ENCODE measurements at places on chromosomes 16 and 17. TPM values are rescaled to one million over a fixed set of nuclear protein-coding genes. Genes with fewer than 3 reads are reported as not detected.

- no peak for DNase-seq
These were observed 287.3 kb downstream of the WWOX start for GRCh38 chr16:78386557-78387324.

- DNase-seq, result no peak
These were observed 4.0 kb downstream of the CBX2 start for GRCh38 chr17:79781736-79782575.

DNA sequence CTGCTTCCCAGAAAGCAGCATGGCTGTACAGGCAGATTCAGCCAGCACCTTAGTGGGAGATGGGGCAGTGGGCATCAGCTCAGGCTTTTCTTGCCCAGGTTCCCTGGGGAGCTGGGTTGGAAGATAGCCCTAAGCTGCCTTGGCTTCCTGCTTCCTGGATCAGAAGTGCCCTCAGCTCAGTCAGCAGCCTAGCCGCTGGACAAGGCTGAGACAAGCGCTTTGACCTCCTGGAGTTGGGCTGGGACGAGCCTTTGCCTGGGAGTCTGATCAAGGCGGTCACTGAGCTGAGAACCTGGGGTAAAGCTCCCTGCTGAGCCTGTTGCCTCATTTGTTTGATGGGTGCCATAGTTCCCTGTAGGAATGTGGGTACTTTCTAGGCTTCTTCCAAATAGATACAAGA lies 190.0 kb downstream of the RAB11FIP4 start:
- DNase-seq, result no peak

GRCh38 chr17:67126983-67127382 lies 82.6 kb downstream of the CACNG1 start:
- DNase-seq, result no peak

GRCh38 chr17:31907342-31907962 lies 5.9 kb upstream of the UTP6 start:
- DNase-seq, result no peak

GRCh38 chr16:27462200-27462845 lies 60.3 kb downstream of the IL21R start:
- DNase-seq, result no peak

- DNase-seq, result no peak
These were observed 2.6 kb upstream of the ST3GAL2 start for GRCh38 chr16:70441406-70441990.

DNA sequence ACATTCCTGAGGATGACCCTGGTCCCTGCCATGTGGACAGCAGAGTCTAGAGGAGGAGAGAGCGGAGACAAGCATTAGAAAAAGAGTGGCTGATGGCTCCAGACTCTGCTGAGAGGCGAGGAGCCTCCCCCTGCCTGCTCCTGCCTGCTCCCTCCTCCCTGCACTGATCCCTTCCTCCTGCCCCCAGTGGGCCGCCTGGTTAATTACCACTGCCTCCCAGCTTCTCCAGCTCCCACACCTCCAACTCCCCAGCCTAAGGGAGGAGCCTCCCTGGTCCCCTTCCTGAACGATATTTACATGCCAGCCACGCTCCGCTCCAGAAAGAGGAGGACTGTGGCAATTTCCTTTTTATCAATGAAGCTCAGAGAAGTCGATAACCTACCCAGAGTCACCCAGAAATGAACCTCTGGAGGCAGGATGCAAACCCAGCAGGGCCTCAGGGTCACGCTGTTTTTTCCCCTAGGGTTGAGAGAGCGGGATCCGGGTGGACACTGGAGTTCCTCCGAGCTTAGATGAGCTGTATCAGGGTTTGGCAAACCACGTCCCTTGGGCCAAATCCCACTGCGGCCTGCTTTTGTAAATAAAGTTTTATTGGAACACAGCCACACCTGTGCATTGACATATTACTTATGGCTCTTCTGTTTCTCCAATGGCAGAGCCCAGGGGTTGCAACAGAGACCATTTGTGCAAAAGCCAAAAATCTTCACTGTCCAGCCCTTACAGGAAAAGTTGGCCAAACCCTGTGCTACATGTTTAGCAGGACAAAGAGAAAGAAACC lies 27.1 kb upstream of the JPH3 start:
- DNase-seq, result no peak

- no peak for DNase-seq
These were observed 6.2 kb upstream of the DUSP14 start for GRCh38 chr17:37483311-37484039.

DNA sequence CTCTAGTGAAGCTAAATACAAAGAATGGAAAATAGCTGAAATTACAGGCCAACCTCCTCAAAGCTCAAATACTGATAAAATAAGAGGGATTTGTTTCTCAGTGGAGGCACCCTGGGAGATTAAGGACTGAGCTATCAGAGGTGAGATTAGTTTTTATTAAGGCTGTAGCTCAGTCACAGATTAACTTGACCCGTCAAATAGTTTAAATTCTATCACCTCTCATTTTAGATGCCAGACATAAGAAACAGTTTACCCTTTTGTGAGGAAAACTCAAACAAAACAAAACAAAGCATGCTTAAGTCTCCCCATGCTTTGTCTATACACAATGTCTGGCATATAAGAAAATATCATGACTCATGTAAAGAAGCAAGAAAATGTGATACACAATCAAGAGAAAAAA lies 208.3 kb upstream of the PMFBP1 start:
- no peak for DNase-seq

GRCh38 chr16:89331371-89332109 lies 114.0 kb downstream of the ZNF778 start:
- no peak for DNase-seq

- no peak for DNase-seq
These were observed 36.9 kb upstream of the MLKL start for GRCh38 chr16:74737521-74737920.

GRCh38 chr17:31579265-31579664 lies 187.8 kb downstream of the RAB11FIP4 start:
- peak; percentile 76 for DNase-seq

DNA sequence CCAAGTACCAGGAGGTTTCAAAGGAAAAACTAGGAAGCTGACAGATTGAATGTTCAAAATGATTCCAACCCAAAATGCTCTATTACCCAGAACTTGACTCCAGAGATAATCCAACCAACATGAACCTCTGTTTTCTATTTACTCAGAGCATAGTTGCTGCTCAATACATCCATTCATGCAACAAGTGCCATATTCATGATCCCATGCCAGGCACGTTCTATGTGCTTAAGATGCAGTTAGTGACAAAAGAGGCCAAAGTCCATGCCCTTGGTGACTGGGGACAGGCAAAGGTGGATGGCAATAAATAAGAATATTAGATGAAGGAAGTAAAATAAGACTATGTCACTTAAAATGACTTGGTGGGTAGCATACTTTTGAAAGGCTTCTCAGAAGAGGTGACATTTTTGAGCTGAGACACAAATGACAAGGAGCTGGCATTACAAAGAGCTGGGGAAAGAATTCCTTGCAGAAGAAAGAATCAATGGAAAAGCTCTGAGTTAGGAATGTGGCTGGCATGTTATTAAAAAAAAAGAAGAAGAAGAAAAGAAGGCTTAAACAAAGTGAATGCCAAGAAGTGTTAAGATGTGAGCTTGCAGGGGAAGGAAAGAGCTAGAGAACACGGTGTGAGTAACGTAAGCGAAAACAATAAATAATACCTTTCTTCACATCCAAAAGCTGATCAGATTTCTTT lies 34.5 kb downstream of the TOX3 start:
- no peak for DNase-seq

DNA sequence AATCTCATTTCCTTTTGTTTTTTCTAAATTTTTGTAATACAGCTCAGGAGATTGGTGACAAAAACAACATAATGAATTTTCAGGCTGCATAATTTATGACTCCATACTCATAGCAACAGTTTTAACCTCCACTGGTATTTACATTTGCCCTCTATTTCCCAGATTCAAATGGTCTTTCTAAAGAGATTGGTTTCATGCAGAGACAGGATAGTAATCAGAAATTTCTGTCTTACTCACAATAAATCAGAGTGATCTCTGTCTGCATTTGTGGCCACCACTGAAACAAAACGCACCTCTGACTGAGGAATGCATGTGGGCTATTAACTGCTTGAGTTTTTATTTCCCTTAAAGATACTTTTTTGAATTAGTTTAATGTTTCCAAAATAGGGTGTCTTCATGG lies 1526.0 kb downstream of the CDH8 start:
- no peak for DNase-seq

- no peak for DNase-seq
These were observed 6.2 kb downstream of the MAP3K14 start for GRCh38 chr17:45310380-45311324.

GRCh38 chr17:71790791-71791190 lies 330.0 kb upstream of the SOX9 start:
- no peak for DNase-seq

- DNase-seq, result no peak
These were observed 40.1 kb downstream of the RANBP10 start for GRCh38 chr16:67766291-67766690.

DNA sequence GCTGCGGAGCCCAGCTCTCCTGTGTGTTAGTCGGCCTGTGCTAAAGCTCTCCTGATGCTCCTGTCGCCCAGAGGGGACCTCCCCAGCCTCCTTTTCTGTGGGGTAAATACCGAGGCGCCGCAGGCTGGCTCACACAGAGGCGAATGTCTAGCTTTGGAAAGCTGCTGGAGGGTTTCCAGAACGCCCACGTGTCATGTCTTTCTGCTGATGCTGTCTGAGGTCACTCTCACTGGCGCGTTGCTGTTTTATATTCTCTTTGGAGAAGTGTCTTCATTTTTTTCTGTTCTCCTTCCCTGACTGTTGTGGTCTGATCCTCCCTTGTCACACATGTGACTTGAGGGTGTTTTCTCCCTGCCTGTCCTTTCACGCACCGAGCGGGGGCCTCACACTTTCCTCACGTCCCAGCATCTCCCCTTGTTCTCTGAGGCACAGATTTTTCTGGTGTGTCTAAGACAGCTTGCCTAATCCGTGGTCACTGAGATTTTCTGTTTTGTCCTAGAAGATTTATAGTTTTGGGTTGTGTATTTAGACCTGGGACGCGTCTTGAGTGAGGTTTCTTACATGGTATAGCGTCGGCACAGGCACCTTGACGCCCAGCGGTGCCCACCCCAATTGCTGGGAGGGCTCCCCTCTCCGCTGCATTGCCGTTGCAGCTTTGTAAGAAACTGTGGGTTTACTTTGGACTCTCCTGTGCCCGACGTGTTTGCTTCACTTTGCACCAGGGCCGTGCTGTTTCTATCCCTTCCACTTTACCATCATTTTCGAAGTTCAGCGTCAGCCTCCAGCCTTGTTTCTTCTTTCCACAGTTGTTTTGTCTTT lies 92.1 kb upstream of the ZNF750 start:
- DNase-seq, result peak; percentile 69

- DNase-seq, result no peak
These were observed 130.2 kb upstream of the CHMP6 start for GRCh38 chr17:80861418-80861815.

- no peak for DNase-seq
These were observed 149.7 kb downstream of the SNX29 start for GRCh38 chr16:12126091-12126806.

DNA sequence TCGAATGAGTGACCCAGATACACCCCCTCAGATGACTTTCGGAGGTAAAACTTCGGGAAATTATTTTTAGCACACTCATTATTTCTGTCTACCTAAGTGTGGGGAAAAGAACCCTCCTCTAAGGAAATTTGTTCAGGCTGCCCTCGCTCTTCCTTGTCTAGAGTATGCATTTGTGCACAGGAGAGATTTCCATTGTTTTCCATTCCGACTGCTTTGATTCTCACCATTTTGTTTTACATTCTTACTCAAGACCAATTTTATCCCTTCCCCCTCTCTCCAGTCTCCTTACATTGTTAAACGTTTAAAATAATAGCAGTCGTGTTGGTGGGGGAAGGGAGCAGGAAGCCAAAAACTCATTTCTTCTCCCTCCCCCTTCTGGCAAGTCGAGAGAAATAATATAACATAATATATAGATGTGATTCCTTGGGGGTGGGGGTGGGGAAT lies 1.5 kb upstream of the CHD3 start:
- no peak for DNase-seq

Gene CCL4
- 12.0 TPM for total RNA-seq

Gene IL17C
- total RNA-seq, result not detected

Gene NEK8
- 2.9 TPM for total RNA-seq

Gene KRTAP4-3
- not detected for total RNA-seq

Gene ARHGAP44
- total RNA-seq, result 2.4 TPM

Gene KCNJ12
- 0.98 TPM for total RNA-seq

Gene TMIGD1
- 1.6 TPM for total RNA-seq

Gene GUCY2D
- not detected for total RNA-seq

Gene KRTAP4-9
- total RNA-seq, result not detected

Gene ADAD2
- total RNA-seq, result 0.96 TPM

Data from breast epithelium (tissue), 4 donors.